ENCODE measurements at places on chromosomes 6 and 20.

- no peak for DNase-seq
These were observed 23.8 kb upstream of the SMOC2 start for GRCh38 chr6:168417191-168417590.

DNA sequence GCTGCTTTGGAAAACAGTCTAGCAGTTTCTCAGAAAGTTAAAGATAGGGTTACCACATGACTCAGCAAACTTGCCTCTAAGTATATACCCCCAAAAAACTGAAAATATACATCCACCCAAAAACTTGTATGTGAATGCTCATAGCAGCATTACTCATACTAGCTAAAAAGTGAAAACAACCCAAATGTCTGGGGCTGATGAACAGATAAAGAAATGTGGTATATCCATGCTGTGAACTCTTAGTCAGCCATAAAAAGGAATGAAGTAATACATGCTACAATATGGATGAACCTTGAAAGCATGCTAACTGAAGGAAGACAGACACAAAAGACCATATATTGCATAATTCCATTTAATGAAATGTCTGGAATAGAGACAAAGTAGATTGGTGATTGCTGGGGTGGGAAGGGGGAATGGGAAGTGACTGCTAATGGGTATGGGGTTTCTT lies 79.9 kb upstream of the GLP1R start:
- no peak for DNase-seq

GRCh38 chr6:38284802-38285394 lies 354.8 kb downstream of the BTBD9 start:
- no peak for DNase-seq

- no peak for DNase-seq
These were observed 209.5 kb upstream of the SMLR1 start for GRCh38 chr6:130617658-130618057.

- DNase-seq: no peak
These were observed 114.3 kb downstream of the EYA2 start for GRCh38 chr20:47008842-47009518.

GRCh38 chr6:165091121-165091785 lies 218.2 kb downstream of the C6orf118 start:
- no peak for DNase-seq

DNA sequence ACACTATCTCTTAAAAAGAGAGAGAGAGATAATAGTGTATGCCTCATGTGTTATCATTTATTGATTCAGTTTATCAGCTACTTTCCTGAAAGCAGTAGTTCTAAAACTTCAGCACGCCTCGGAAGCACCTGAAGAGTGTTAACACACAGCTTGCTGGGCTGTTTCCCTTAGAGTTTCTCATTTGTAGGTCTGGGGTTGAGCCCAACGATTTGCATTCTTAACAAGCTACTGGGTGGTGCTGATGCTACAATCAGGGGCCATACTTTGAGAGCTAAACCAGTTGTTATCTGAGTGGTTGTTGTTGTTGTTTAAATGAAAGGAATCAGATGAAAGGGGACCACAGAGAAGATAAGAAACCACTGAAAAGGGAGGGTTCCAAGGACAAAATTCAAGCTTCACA lies 32.6 kb downstream of the SIM1 start:
- DNase-seq: no peak

DNA sequence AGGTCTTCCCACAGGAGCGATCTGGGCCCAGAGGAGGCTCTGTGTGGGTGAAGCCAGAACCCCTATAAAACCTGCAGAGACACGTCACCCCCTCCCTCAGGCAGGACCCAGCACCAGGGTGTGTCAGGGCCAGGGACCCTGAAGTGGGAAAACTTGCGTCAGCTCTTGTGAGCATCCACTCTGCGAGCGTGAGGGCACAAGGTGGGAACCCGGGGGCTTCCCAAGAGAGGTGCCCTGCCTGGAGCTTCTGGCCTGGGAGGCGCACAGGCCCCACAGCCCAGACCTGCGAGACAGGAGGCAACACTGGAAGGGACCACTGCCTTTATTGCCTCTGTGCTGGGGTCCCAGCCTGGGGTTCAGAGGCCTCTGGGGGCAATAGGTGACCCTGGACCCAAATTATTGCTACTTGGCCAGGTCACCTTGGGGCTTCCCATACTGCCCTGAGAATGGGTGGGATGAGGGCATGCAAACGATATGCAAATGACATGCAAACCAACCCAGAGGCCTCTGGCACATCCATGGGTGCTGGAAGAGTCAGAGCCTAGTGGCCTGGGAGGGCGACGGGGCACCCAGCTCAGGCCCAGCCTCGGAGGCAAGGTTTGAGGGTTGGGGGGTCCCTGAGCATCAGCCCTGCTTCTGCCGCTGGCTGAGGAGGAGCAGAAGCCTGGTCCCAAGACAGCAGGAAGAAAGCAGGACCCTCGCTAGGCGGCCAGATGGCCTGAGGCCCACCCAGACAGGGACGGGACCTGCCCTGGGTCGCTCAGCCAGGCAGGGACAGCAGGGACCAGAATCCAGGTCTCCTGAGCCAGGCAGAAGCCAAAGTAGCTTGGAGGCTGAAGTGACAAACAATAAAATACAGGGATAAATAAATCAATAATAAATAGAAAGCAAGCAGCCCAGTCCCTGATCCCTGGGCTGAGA lies 5.1 kb upstream of the C20orf144 start:
- no peak for DNase-seq

- DNase-seq: no peak
These were observed 283.9 kb upstream of the RIMS1 start for GRCh38 chr6:71602385-71603007.

- DNase-seq: no peak
These were observed 124.4 kb upstream of the EDN1 start for GRCh38 chr6:12165722-12166280.

GRCh38 chr20:17570347-17571152 lies 675 bp downstream of the DSTN start:
- DNase-seq: peak; percentile 56

DNA sequence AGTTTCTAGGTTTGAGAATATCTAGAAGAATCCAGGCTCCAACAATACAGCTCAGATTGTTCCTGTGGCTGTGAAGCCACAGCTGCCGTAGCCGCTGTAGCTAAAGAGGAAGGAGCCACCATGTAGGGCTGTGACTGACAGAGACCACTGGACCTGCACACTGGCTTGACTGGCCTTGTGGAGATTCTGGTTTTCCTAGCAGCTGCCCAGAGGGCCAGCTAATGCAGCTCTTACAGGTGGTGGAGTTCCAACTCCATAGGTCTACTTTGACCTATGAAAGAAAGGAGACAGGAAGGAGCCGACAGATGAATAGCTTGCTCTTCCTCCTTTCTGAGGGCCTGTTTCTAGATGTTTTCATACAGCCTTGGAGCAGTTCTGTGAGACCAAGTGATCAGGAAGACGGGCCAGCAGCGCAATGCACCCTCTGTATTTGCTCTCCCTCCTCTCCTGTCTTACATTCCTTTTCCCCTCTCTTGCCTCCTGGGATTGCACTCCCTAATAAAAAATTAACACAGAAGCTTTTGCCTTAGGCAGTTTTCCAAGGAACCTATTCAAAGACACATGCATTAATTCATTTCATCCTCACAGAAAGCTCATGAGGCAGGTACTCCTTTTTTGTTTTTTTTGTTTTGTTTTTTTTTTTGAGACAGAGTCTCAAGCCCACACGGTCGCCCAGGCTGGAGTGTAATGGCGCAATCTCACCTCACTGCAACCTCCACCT lies 51.8 kb upstream of the MYB start:
- no peak for DNase-seq

DNA sequence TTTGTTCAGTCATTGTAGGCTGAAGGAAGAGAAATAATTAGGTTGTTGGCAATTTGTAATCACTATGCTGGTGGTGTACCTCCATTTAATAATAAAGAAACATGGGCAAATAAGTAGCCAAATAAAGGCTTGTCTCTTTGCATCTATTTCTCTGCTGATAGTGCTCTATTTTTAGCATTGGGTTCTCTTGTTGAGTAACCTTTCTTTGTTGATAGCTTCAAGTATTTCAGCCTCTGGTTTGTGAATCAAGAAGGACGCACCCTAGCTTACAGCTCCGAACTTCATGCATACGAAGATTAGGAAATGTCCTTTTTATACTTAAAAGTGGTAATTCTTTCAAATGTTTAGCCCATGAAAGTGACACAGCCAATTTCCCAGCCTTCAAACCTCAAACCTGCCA lies 2.6 kb downstream of the PPP1R14C start:
- no peak for DNase-seq

GRCh38 chr6:89267918-89268317 lies 47.2 kb downstream of the GABRR2 start:
- no peak for DNase-seq

GRCh38 chr6:168226061-168226752 lies 93.4 kb downstream of the DACT2 start:
- no peak for DNase-seq

DNA sequence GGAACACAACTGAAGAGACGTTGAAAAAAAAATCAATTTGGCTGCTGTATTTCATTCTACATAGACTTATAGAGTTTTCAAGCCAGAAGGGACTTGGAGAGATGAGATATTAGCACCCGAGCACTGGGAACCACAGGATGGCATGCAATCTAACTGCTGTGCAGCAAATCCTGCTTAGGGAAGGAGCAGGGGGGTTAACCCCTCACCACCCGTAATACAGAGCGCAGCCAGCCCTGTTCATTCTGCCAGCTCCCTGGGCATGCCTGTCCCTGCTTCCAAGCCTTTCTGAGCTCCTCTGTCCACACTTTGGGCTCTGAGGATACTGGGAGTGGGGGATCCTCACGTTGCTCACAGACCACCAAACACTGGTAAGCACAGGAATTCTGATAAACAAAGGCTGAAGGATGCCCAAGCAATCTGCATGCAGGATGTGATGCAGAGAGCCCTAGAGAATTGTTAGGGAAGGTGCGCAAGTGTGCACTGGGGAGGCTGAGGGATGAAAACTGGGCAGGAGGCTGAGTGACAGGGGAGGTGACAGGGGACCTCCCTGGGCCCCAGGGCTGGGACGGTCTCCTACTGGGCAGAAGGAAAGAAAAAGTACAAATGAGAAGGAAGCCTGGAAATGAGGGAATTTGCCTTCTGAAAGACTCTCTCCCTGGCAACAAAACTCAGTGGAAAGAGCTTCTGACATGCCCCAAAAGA lies 34.0 kb downstream of the CPNE5 start:
- DNase-seq: no peak

- DNase-seq: no peak
These were observed 174.1 kb downstream of the PREX1 start for GRCh38 chr20:48653706-48654051.

- DNase-seq: no peak
These were observed 1.3 kb downstream of the SEC63 start for GRCh38 chr6:107956586-107957307.

DNA sequence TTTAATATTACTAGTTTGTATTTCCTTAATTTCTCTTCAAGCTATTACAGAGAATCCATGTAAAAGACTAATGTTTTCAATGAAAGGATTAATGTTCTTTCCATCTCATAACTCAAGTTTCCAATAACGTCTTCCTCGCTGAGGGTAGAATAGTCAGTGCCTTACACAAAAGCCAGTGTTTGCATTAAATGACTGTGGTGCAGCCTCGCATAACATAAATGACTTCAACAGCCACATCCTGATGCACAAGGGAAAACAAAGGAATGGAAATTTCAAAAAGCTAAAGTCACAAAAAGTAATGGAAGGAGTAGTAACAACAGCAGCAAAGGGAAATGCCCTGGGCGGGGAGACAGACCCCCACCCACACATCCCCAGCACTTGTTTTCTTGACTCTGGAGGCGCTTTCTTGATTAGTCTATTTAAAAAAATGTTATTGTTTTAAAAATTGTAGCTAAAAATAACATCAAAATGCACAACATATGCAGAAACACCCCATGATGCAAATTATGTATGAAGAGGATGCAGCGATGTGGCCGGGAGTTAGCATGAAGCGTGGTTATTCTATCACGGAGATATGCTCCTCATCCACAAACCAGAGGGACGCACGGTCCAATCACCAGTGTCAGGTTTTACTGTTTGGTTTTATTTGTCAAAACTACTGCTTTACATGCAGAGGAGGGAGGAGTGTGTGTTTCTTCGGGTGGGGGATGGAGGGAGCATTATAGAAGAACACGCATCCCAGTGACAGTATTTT lies 228.6 kb downstream of the GMPR start:
- no peak for DNase-seq

- DNase-seq: no peak
These were observed 852 bp downstream of the GMNN start for GRCh38 chr6:24775520-24776058.

DNA sequence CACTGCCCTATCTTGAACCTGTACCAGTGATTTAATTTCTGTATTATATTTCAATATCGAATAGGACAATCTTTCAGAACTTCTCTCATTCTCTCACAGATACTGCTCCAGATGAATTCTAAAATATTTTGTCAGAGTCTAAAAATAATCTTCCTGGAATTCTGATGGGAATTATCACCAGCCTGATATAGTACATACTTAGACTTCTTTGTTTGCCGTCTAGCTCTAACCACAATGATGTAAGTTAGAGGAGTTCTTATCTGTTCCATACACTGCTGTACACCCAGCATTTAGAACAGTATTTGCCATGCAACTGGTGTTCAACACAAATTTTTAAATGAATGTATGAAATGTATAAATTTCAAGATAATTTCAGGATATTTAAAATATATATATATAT lies 1.3 kb upstream of the HUS1B start:
- DNase-seq: no peak

- DNase-seq: no peak
These were observed 10.8 kb upstream of the DTNBP1 start for GRCh38 chr6:15673666-15674065.

GRCh38 chr20:11445161-11445560 lies 472.5 kb upstream of the BTBD3 start:
- DNase-seq: no peak

- DNase-seq: peak; percentile 67
These were observed 11.9 kb upstream of the CPNE5 start for GRCh38 chr6:36851149-36851614.

- peak; percentile 13 for DNase-seq
These were observed 600 bp downstream of the XPO5 start for GRCh38 chr6:43575105-43575771.

DNA sequence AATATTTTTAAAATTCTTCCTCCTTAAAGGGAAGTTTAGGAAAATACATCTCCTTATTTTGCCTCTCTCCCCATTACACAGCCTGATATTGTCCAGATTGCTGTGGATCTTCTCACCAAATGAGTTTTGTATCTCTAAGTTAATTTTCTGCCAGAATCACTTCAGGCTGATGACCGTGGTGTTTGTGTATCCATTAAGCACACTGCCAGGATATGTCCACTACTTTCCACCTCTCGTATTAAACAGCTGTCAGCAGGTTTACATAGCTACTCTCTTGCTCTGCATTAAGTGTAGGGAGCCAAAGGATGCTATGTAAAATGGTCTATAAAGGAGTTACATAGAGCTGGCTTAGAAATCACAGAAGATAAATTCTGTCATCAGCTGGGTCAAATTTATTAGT lies 201.1 kb downstream of the ZFAND3 start:
- DNase-seq: peak; percentile 70

GRCh38 chr6:106757722-106758467 lies 128.5 kb downstream of the QRSL1 start:
- peak; percentile 10 for DNase-seq

GRCh38 chr6:13653296-13653695 lies 38.2 kb downstream of the NOL7 start:
- DNase-seq: no peak

- DNase-seq: no peak
These were observed 28.8 kb downstream of the RARS2 start for GRCh38 chr6:87561017-87561416.

GRCh38 chr20:63409066-63409833 lies 48.1 kb upstream of the CHRNA4 start:
- no peak for DNase-seq

GRCh38 chr6:22334778-22335177 lies 37.9 kb upstream of the PRL start:
- no peak for DNase-seq
